ENCODE measurements at places on chromosomes 1 and 21. TPM values are rescaled to one million over a fixed set of nuclear protein-coding genes. Genes with fewer than 3 reads are reported as not detected.

The DFFB gene
- total RNA-seq: 11.5 TPM

The C1orf87 gene
- not detected for total RNA-seq

GRCh38 chr1:9459816-9460407, 79.4 kb upstream of the SLC25A33 start:
- DNase-seq: no peak

DNA sequence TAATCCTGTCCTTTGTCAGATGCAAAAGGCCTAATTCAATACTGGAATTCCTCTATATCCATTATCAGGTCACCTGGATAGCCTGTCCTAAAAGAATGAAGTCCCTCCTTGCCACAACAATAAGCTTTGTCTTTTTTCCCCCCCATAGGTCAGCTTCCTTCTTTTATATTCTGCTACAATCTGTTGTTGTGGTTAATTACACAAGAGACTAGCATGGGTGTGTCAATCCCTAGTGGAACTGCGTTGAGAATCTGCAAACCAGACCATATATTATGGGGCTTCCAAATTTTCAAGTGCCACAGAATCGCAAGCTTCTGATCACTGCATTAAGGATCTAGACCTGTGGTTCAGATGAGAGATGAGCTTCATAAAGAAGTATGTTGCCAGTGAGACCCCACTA, 349.6 kb downstream of the SMYD3 start:
- DNase-seq: no peak

DNA sequence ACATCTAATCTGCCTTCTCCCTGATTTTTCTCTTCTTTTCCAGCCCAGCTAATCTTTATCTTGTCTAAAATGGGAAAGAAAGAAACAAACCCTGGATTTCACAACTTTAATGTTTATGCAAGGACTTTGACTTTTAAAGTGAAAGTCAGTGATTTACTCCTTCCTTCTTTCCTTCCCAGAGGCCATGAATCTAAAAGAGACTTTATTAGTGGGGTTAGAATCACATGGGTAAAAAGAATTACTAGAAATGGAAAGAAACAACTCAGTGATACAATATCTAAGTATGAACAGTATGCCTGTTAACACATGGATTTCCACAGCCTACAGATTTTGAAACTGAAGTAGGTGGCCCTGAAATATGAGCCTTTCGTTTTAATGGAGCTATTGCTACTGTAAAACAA, 59.8 kb upstream of the KCNK2 start:
- no peak for DNase-seq

DNA sequence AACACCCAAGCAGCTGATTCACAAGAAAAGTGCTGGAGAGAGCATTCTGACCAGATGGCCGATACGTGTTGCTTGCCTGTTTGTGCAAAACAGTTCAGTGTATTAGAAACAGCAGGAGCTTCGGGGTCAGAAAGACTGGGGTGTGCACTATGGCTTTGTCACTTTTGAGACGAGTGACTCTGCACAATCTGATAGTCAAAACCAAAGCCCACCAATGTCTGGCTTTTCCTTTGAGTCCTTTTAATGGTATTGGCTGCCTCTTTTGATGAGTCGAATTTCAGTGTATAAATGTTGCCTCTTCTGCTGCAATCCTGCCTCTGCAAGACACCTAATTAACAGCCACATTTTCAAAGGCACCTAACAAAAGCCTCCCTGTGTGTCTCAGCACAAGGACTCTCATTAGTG, 444.6 kb downstream of the AJAP1 start:
- no peak for DNase-seq

GRCh38 chr1:212769459-212770167, 22.0 kb downstream of the NSL1 start:
- DNase-seq: no peak

GRCh38 chr1:146019231-146020057, 2.1 kb downstream of the HJV start:
- no peak for DNase-seq

- DNase-seq: no peak
Measured at GRCh38 chr1:200436436-200436835, 26.6 kb upstream of the ZNF281 start.

DNA sequence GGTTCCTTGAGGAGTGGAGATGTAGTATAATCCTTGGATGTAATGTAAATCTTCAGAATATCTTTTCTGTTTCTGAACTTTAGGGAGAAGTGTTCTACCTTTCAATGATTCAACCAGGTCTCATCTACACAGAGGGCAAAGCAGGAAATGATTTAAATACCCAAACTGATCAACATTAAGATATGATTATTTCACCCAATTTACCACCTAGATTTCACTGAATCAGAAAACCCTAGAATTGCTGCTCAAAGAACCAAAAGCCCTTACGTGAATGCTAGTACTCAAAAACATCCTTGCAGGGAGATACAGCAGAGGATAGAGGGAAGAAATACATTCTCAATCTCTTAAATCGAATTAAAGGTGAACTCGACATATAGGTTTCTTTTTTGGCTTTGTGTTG, 5.0 kb downstream of the RPTN start:
- no peak for DNase-seq

DNA sequence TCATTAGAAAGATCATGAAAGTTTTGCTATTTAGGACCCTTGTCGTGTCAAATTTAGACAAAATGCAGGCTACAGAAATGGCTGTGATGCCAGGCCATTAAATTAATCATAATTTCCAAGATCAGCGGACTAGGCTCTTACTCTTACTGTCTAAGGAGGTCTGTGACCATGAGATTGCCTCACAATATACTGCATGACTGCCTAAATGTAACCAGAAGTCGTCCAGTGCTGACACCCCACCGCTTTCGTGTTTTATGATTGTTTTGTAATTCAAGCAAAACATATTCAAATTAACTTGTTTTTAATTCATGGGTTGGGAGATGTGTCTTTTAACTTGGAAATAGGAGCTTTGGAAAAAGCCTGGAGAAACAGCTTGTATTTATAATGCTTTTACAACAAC, 947.5 kb downstream of the BRINP3 start:
- DNase-seq: no peak

GRCh38 chr1:32066489-32066873, 6.3 kb upstream of the TMEM39B start:
- no peak for DNase-seq
